Spleen (tissue), 13 donors: ENCODE measurements at places on chromosomes 3 and 15.

GRCh38 chr3:62255758-62256157, 117.6 kb downstream of the FEZF2 start:
- no peaks in the 10 kb centered on the region for H3K27me3 ChIP-seq
- no peaks in the 10 kb centered on the region for H3K36me3 ChIP-seq
- no peak overlapping the region for H3K27ac ChIP-seq
- no peaks in the 10 kb centered on the region for H3K4me1 ChIP-seq

- H3K4me1 ChIP-seq = peaks cover 61% of the 10 kb centered on the region
- no peak overlapping the region for H3K27ac ChIP-seq
- H3K27me3 ChIP-seq = no peaks in the 10 kb centered on the region
- DNase-seq = no peak
These were observed 5.1 kb downstream of the HEMK1 start for GRCh38 chr3:50574444-50574831.

DNA sequence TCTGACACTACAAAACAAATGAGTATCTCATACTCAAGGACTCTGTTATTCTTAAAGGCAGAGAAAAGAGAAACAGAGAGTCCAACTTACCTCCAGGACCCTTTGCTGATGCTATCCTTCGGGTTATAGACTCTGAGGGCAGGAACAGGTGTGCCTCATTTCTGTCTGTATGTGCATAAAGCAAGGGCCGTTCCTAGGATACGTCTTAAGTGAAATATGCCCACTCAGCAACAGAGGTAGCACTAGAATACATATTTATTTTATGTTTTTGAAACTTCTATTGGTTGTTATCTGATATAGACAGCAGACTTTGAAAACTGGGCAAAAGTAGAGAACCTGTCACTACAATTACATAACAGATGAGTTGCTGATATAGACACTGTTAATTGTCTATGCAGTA, 89.3 kb upstream of the CPNE4 start:
- H3K4me3 ChIP-seq = no peak overlapping the region
- no peak for DNase-seq
- H3K27me3 ChIP-seq = no peaks in the 10 kb centered on the region

DNA sequence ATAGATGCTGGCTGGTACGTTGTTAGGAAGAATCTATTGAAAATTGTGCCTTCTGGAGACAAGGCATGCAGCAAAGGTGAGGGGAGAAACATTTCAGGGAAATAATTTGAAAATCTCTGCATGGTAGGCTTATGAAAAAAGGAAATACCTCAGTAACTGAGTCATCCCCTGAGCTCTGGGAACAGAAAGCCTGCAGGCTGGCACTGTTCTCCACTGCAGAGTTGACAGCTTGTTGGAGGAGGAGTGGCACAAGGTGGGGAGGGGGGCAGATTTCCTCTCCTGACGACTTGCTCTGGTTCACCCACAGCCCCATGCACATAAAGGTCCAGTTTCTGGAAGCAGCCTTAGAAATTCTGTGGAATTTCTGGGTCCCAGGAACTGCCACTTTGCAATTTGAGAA, 179.4 kb downstream of the ABHD5 start:
- H3K27ac ChIP-seq = no peak overlapping the region
- peak; percentile 27 for DNase-seq
- no peak overlapping the region for H3K4me3 ChIP-seq
- H3K36me3 ChIP-seq = no peaks in the 10 kb centered on the region

GRCh38 chr15:67827562-67828277, 2.4 kb downstream of the SKOR1 start:
- DNase-seq = peak; percentile 59
- no peaks in the 10 kb centered on the region for H3K36me3 ChIP-seq
- no peak overlapping the region for H3K27ac ChIP-seq
- peak overlapping the region; percentile 56 for H3K4me3 ChIP-seq

GRCh38 chr3:53181024-53181371, 20.0 kb downstream of the PRKCD start:
- peak overlapping the region; percentile 26 for H3K27ac ChIP-seq
- peak overlapping the region; percentile 44 for H3K4me3 ChIP-seq
- H3K27me3 ChIP-seq = no peaks in the 10 kb centered on the region
- H3K36me3 ChIP-seq = peaks cover 100% of the 10 kb centered on the region
- H3K4me1 ChIP-seq = peaks cover 57% of the 10 kb centered on the region
- DNase-seq = no peak

GRCh38 chr15:58361273-58361759, 70.5 kb upstream of the LIPC start:
- H3K27ac ChIP-seq = no peak overlapping the region
- no peaks in the 10 kb centered on the region for H3K36me3 ChIP-seq
